T-helper 2 cell treated with Interferon-gamma antibody and Interleukin-4, amounts not matched to agents 5 μg/mL and 100 μg/mL, for 36 hours (primary cell): ENCODE measurements at places on chromosomes 5 and 9.

GRCh38 chr5:95422838-95423237, 31.7 kb downstream of the FAM81B start:
- H3K4me3 ChIP-seq, result no peak overlapping the region
- no peak overlapping the region for H3K27ac ChIP-seq
- H3K36me3 ChIP-seq, result no peaks in the 10 kb centered on the region
- no peaks in the 10 kb centered on the region for H3K27me3 ChIP-seq
- DNase-seq, result no peak
- H3K4me1 ChIP-seq, result no peaks in the 10 kb centered on the region

DNA sequence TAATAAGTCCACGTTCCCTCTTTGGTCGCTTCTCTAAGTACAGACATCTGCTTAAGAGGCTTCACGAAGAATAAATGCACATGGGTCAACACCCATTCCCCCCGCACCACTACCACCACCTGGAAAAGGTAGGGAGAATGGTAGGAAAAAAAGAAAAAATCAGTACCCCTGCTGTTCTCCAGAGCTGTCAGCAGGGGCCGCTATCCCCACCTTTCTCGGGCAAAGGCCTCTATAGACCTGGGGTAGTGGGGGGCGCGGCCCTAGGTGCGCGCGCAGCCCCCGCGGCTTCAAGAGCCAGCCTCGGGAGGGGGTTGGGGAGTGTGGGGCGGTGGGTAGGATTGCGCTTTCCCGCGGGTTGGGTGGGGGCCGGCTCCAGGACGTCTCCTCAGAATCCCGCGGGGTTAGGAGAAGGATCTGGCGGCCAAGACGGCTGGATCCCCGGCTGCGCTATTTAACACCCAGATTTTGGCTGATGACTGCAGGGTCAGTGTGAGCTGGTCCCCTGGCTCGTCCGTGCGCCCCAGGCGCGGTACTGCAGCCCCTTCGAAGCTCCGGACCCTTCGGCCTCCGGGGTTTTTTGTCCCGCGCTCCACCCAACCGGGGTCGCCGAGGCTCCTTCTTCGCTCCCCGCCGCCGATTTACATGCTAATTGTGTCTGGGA, 1.6 kb upstream of the SEMA6A start:
- peak; percentile 25 for DNase-seq
- H3K4me3 ChIP-seq, result peak overlapping the region; percentile 49
- H3K4me1 ChIP-seq, result peaks cover 9% of the 10 kb centered on the region
- H3K27ac ChIP-seq, result no peak overlapping the region

DNA sequence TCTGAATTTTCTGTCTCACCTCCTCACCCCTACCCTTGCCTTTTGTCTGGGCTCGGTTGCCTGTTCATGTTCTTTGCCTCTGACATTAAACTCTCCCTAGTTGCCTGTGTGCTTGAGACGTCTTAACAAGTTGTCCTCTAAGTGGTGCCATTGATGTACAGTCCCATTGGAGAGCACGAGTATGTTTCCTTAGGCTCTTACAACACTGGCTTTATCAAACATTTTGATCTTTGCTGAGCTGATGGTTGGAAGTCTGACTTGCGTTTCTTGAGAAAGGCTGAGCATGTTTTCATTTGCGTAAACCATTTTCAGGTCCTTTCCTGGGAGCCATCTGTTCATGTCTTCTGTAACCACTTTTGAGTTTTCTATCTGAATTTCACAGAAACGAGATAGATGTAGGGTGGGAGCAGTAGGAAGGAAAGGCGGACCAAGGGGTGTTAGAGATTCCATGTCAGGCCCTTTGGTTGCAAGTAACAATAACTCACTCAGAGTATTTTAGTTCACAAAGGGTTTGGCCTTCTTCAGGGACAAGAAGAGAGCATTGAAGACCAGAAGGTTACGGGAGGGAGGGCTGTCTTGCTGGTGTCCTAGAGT, 35.4 kb downstream of the OTULIN start:
- H3K36me3 ChIP-seq, result peaks cover 83% of the 10 kb centered on the region
- no peaks in the 10 kb centered on the region for H3K27me3 ChIP-seq
- no peak overlapping the region for H3K4me3 ChIP-seq
- peak overlapping the region; percentile 62 for H3K27ac ChIP-seq
- DNase-seq, result no peak

- H3K27ac ChIP-seq, result no peak overlapping the region
- peaks cover 5% of the 10 kb centered on the region for H3K4me1 ChIP-seq
- H3K36me3 ChIP-seq, result no peaks in the 10 kb centered on the region
- DNase-seq, result no peak
- no peaks in the 10 kb centered on the region for H3K27me3 ChIP-seq
- H3K4me3 ChIP-seq, result no peak overlapping the region
Measured at GRCh38 chr9:4887556-4887955, 94.8 kb downstream of the RCL1 start.

DNA sequence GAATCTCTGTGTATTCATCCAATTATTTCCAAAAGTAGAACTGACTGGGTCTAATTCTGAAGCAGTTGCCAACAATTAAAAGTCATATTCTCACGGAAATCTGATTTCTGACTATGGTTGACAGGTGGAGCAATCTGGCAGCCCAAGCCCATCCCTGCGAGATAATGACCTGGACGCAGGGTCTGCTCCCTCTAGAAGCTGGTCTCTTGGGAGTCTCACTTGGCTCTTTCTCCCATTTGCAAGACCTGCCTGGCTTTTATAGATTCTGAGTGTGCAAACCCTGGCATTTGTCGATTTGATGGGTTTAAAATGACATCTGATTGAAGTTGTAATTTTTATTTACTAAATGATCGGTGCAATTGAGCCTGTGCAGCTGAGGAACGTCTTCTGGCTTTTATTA, 49.4 kb upstream of the NEURL1B start:
- peaks cover 8% of the 10 kb centered on the region for H3K27me3 ChIP-seq
- H3K36me3 ChIP-seq, result no peaks in the 10 kb centered on the region
- DNase-seq, result no peak
- H3K27ac ChIP-seq, result no peak overlapping the region

DNA sequence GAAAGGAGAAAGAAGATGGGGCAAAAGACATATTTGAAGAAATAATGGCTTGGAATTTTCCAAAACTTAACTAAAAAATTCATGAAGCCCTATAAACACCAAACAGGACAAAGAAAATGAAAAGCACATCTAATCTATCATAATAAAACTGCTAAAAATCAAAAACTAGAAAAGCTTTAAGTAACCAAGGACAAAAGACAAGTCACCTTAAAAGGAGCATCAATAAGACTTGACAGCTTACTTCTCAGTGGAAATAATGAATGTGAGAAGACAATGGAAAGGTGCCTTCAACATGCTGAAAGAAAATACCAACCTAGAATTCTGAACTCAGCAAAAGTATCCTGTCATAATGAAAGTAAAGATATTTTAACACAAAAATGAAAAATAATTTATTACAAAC, 27.0 kb downstream of the GTF3C4 start:
- no peak overlapping the region for H3K27ac ChIP-seq
- peaks cover 2% of the 10 kb centered on the region for H3K4me1 ChIP-seq
- no peak for DNase-seq
- H3K27me3 ChIP-seq, result no peaks in the 10 kb centered on the region

DNA sequence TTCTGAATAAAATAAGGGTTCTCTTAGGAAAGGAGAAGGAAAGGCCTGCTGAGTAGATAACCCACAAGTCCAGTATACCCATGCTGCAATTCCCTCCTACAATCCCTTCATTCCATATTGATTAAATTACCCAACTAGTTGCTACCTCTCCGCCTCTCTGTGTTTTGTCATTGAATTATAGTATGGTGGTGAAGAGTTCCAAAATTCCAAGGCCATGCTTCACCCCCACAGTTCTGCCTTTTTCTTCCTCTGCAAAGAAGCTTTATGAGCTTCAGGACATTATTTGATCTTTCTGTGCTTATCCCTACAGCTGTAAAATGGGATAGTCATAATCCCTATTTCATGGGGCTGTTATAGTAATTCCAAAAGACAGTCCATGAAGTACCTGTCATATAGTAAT, 215.6 kb downstream of the ACTL7B start:
- no peaks in the 10 kb centered on the region for H3K27me3 ChIP-seq
- H3K4me3 ChIP-seq, result no peak overlapping the region
- H3K4me1 ChIP-seq, result no peaks in the 10 kb centered on the region
- no peak for DNase-seq
- H3K36me3 ChIP-seq, result no peaks in the 10 kb centered on the region
- no peak overlapping the region for H3K27ac ChIP-seq

GRCh38 chr9:124349675-124350493, 65.4 kb downstream of the PSMB7 start:
- peaks cover 34% of the 10 kb centered on the region for H3K36me3 ChIP-seq
- no peak overlapping the region for H3K4me3 ChIP-seq
- no peaks in the 10 kb centered on the region for H3K27me3 ChIP-seq
- H3K27ac ChIP-seq, result no peak overlapping the region

- H3K27me3 ChIP-seq, result no peaks in the 10 kb centered on the region
- H3K27ac ChIP-seq, result no peak overlapping the region
- H3K4me1 ChIP-seq, result no peaks in the 10 kb centered on the region
- H3K4me3 ChIP-seq, result no peak overlapping the region
- peaks cover 67% of the 10 kb centered on the region for H3K36me3 ChIP-seq
- no peak for DNase-seq
Measured at GRCh38 chr5:169695025-169695625, 58.0 kb downstream of the DOCK2 start.

- H3K4me1 ChIP-seq, result no peaks in the 10 kb centered on the region
- H3K27ac ChIP-seq, result no peak overlapping the region
- H3K36me3 ChIP-seq, result no peaks in the 10 kb centered on the region
- DNase-seq, result no peak
- H3K4me3 ChIP-seq, result no peak overlapping the region
Measured at GRCh38 chr9:38439291-38439915, 15.1 kb upstream of the IGFBPL1 start.

DNA sequence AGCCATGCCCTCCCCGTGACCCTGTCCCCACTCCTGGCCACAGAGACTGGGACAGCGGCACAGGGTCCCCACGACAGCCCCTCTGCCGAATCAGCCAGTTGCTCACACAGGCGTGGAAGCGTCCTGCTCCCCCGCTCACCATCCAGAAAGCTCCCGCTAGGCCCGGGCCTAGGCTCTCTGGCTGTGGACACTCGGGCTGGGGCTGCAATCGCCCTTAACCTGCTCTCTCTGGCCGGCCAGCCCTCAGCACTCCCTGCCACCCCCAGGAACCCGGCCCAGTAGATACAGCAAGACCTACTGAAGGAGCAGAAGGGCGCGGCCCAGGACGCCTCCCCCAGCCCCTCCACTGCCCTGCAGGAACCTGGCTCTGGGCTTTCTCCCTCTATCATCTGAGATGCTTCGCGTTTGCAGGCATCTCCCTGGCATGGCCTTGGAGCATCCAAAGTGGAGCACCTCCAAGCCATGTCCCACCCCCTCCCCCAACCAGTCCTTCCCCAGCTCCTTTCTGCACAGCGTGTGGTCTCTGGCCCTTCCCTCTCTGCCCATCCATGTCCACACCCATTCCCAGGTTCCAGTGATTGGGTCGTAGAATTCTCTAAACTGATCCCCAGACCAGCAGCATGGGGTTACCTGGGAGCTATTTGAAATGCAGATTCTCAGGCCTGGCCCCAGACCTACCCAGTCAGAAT, 113.7 kb upstream of the LMX1B start:
- DNase-seq, result no peak
- H3K27ac ChIP-seq, result no peak overlapping the region
- H3K36me3 ChIP-seq, result no peaks in the 10 kb centered on the region
- H3K4me1 ChIP-seq, result peaks cover 2% of the 10 kb centered on the region

- no peak overlapping the region for H3K27ac ChIP-seq
- H3K4me3 ChIP-seq, result no peak overlapping the region
- no peak for DNase-seq
- H3K4me1 ChIP-seq, result peaks cover 3% of the 10 kb centered on the region
- H3K27me3 ChIP-seq, result peaks cover 44% of the 10 kb centered on the region
Measured at GRCh38 chr9:95552814-95553546, 36.2 kb upstream of the PTCH1 start.

DNA sequence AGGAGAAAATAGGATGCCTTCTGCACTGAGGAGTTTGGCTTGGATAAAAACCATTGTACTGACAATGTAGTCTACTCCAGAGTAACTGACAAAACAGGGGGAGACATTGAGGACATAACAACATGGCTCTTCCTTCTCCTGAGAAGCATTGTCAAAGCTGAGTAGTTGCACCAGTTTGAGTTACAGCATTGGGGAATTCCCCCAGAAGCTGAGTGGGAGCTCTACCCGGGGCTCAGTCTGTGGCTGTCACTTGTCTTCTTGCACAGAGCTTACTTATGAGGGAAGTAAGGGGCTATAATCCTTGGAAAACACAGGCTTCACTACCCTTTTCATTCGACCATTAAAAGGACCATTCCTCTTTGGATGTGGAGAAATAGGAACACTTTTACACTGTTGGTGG, 21.2 kb downstream of the HSPB3 start:
- H3K36me3 ChIP-seq, result no peaks in the 10 kb centered on the region
- H3K4me3 ChIP-seq, result no peak overlapping the region
- H3K27me3 ChIP-seq, result peaks cover 6% of the 10 kb centered on the region
- DNase-seq, result no peak
- no peak overlapping the region for H3K27ac ChIP-seq
- no peaks in the 10 kb centered on the region for H3K4me1 ChIP-seq

DNA sequence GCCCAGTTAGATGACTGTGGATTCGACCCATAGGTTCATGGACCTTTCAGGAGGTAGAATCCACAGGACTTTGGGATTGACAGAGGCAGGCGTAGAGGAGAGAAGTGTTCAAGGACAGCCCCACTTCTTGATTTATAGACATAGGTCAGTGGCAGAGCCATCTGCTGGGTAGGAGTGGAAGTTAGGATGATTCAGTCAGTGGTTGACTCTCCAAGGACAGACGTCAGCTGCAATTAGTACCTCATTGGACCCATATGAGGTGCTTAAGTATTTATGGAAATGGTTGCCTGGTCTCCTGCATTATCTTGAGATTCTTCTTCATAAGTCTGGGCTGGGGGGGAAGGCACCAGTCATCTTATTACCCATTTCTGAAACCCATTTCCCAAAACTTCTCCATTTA, 70.9 kb downstream of the SH3RF2 start:
- H3K4me3 ChIP-seq, result no peak overlapping the region
- H3K4me1 ChIP-seq, result no peaks in the 10 kb centered on the region
- no peak for DNase-seq
- H3K27me3 ChIP-seq, result peaks cover 8% of the 10 kb centered on the region
- H3K27ac ChIP-seq, result no peak overlapping the region
- H3K36me3 ChIP-seq, result no peaks in the 10 kb centered on the region

GRCh38 chr9:88578121-88579049, 43.4 kb downstream of the NXNL2 start:
- peak; percentile 42 for DNase-seq
- peak overlapping the region; percentile 52 for H3K4me3 ChIP-seq
- peaks cover 21% of the 10 kb centered on the region for H3K27me3 ChIP-seq
- H3K36me3 ChIP-seq, result no peaks in the 10 kb centered on the region
- H3K4me1 ChIP-seq, result peaks cover 3% of the 10 kb centered on the region
- no peak overlapping the region for H3K27ac ChIP-seq
